ENCODE measurements at places on chromosomes 6 and 20.

- DNase-seq, result no peak
These were observed 3.8 kb upstream of the ARFGAP1 start for GRCh38 chr20:63268671-63269439.

- DNase-seq, result no peak
These were observed 119.5 kb downstream of the MYB start for GRCh38 chr6:135300576-135300975.

DNA sequence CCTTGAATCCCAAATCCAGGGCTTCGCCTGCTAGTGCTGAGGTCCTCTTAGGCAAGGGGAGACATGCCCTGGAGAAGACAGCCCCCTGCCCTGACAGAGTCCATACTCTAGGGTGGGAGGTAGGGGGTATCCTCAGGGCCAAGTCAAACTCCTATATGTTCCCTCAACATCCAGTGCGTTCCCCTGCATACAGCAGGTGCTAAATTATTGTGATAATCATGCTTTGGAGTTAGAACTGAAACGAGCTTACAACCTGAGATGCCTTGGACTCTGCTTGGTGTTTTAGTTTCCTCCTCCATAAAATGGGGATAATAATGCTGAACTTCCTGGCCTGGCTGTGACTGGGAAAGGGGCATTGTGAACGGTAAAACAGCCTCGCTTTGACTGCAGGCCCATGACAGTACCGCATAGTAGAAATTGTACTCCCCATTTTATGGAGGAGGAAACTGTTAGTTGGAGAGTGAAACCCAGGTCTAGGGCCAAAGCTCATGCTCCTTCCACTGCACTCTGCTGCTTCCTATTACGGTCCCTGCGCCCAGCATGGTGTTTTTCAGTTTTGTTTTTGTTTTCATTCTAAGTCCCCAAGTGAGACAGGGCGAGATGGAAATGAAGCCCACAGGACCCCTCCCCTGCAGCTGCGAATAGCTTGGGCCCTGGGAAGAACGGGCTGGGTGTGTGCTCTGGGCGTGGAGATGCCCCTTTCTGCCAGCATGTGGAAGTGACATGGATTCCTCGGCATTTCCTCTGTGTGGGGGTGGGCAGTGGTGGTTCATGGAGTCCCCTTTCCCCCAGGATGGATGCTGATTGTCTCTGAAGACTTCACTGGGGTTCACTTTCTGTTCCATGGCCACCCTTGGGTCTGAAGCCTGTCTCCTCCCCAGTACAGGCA lies 162.5 kb downstream of the VEGFA start:
- DNase-seq, result no peak

DNA sequence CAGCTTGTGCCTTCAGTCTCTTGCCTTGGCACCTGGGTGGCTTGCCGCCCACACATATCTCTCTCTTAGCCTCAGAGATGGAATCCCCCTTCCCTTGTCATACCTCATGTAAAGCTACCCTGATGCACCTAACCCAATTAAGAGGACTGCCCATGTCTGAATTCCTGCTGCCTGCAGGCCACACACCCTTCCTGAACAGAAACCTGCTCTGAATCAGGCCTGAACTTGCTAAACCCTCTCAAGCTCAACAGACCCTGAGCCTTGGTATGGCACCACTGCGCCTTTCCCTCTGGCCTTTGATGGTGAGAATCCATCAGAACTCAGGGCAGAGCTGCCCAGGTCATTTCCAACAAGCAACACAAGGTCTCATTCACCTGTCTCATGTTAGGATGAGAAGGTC lies 5.2 kb downstream of the RAET1G start:
- DNase-seq, result no peak

GRCh38 chr20:34011275-34011674 lies 17.6 kb downstream of the RALY start:
- DNase-seq, result no peak

GRCh38 chr6:31113861-31114540 lies 599 bp upstream of the PSORS1C1 start:
- DNase-seq, result peak; percentile 82

- DNase-seq, result no peak
These were observed 127.3 kb downstream of the TNFRSF21 start for GRCh38 chr6:47182291-47182957.

Data from fibroblast of gingiva (primary cell).